SJSA1 (cell line): ENCODE measurements at places on chromosomes 1 and 21. TPM values are rescaled to one million over a fixed set of nuclear protein-coding genes. Genes with fewer than 3 reads are reported as not detected.

DNA sequence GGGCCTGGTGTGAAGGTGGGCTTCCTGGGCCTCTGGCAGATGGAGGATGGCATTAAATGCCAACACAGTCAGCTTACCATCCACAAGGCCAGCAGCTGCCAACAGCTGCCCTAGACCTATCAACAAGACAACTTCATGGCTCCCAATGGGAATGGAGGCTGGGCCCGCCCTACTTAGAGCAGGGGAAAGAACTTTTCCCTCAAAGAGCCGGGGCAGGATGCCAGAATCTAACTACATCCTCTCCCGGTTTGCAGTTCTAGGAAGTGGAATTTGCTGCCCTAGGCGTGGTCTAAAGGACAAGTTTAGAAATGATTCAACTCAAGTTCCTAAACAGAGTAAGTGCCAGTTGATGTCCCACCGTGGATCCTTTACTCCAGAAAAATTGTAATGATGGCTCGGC, 13.1 kb downstream of the ICMT start:
- H3K36me3 ChIP-seq = peaks cover 78% of the 10 kb centered on the region
- H3K4me3 ChIP-seq = no peak overlapping the region
- DNase-seq = no peak
- peaks cover 9% of the 10 kb centered on the region for H3K4me1 ChIP-seq

DNA sequence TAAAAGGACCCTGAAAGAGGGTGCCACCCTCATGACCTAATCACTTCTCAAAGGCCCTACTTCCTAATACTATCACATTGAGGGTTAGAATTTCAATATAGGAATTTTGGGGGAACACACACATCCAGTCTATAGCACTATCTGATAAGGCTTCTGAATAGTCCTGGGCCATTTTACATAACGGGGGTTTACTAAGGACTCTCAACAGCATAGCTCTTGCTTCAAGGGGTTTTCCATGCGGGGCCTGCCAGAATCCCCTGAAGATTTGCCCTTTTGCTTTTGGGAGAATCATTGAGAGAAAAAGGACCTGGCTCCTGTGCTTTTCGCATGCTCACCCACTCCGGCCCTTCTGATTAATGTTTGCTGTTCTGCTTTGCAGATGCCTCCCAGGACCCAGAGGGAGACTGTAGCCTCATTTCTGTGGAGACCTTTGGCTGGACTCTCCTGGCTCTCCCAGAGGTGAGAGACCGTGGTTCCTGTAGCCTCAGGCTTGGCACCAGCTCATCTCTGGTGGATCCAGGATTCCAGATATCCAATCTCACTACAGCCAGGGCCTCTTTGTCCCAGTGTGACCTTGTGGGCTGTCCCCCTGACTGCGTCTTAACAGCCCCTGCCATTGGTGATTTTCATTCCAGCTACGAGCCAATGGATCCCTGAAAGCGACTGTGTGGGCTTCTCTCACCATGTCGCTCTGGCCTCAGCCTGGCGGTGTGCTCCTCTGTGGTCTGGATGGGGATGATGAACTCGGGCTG, 72.6 kb downstream of the DDR2 start:
- H3K36me3 ChIP-seq = peaks cover 47% of the 10 kb centered on the region
- H3K4me1 ChIP-seq = peaks cover 2% of the 10 kb centered on the region
- DNase-seq = no peak
- no peaks in the 10 kb centered on the region for H3K27me3 ChIP-seq
- H3K27ac ChIP-seq = no peak overlapping the region

DNA sequence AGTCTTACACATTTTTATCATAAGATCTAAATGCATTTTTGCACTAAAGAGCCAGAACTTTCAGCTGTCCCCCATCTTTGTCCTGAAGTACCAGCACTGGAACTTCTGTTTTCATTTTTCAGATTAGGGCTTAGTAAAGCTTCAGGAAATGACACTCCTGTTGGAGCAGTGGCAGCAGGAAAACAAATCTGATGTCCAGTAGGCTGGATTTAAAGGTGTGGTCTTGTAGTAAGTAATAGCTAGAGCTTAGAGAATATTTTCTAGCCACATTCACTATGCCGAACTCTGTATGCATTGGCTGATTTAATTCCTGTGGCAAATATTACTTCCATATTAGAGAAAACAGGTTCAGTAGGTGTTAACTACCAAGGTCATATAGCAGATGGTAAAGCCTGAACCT, 103.6 kb downstream of the PTBP2 start:
- no peak overlapping the region for H3K4me3 ChIP-seq
- H3K27ac ChIP-seq = no peak overlapping the region
- H3K36me3 ChIP-seq = no peaks in the 10 kb centered on the region
- no peak for DNase-seq

- no peak for DNase-seq
- no peaks in the 10 kb centered on the region for H3K36me3 ChIP-seq
- H3K4me1 ChIP-seq = 0 out of 2 replicates have a peak, but pooled peaks cover 6% of the 10 kb centered on the region
- H3K27ac ChIP-seq = no peak overlapping the region
These were observed 32.0 kb upstream of the PRDX6 start for GRCh38 chr1:173445164-173445563.

GRCh38 chr1:234917495-234918180, 211.0 kb downstream of the TOMM20 start:
- H3K36me3 ChIP-seq = no peaks in the 10 kb centered on the region
- H3K4me1 ChIP-seq = peaks cover 23% of the 10 kb centered on the region
- no peaks in the 10 kb centered on the region for H3K27me3 ChIP-seq
- H3K27ac ChIP-seq = no peak overlapping the region
- no peak for DNase-seq

RXFP4 gene
- not detected in 2 replicates for total RNA-seq

GRCh38 chr1:72207059-72207458, 75.3 kb downstream of the NEGR1 start:
- H3K4me3 ChIP-seq = no peak overlapping the region
- H3K27ac ChIP-seq = no peak overlapping the region
- no peaks in the 10 kb centered on the region for H3K4me1 ChIP-seq
- no peaks in the 10 kb centered on the region for H3K27me3 ChIP-seq
- DNase-seq = no peak

- H3K27ac ChIP-seq = no peak overlapping the region
- no peak for DNase-seq
- H3K4me3 ChIP-seq = no peak overlapping the region
- H3K27me3 ChIP-seq = no peaks in the 10 kb centered on the region
These were observed 123.3 kb downstream of the SMYD3 start for GRCh38 chr1:246383791-246384190.
